Left ventricle myocardium inferior (tissue), 1 donor: ENCODE measurements at places on chromosomes 4 and X. TPM values are rescaled to one million over a fixed set of nuclear protein-coding genes. Genes with fewer than 3 reads are reported as not detected.

S100P gene
- not detected for total RNA-seq

DNA sequence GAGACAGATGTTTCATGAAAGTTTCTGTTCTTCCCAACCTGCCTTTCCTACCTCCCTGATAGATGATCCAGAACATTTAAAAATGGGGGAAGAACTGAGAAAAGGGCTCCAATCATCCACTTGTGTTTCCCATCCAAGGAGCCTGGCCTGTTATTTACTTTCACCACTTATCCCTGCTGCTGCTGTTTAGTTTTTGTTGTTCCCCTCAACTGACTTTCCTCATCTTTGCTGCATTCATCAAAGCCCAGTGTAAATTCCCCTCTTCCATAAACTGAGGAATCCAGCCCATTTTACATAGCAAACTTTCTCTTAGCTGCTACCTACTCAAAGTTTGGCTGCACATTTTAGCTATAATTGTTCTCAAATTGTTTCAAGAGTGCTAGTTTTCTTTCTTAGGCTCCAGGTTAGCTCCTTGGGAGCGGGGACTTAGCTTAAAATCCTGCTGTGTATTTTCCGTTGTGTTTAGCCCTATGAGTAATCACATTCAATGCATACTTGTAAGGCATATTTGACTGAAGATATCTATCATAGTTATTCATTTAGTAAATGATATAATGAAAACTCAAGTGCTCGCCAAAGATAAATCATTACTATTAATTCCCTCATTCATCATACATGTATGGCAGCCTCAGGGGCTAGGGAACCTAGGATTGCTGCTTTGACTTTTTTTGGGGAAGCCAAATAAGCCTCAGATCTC lies 1.4 kb upstream of the PTPN13 start:
- H3K36me3 ChIP-seq = no peaks in the 10 kb centered on the region
- H3K4me3 ChIP-seq = peak overlapping the region; percentile 74
- DNase-seq = no peak
- H3K27ac ChIP-seq = peak overlapping the region; percentile 82
- H3K27me3 ChIP-seq = peaks cover 45% of the 10 kb centered on the region

DNA sequence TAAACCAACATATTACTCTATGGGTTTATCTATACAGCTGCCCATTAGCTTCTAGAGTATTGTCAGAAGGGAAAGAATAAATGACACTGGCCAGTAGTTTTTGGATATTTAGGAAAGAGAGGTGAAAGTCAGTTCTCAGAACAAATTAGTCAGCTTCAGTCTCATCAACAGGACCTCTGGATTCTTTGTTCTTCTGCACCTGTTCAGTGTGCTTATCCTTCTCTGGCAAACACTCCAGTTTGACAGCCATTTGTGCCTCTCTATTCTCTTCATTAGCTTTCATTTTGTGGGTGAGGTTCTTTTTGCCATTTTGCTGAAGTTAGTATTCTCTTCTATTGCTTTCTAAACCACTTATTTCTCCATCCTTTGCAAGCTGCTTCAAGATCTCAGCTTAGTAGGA lies 107.0 kb downstream of the PCDH18 start:
- no peaks in the 10 kb centered on the region for H3K27me3 ChIP-seq
- no peaks in the 10 kb centered on the region for H3K36me3 ChIP-seq
- no peak for DNase-seq
- H3K4me1 ChIP-seq = no peaks in the 10 kb centered on the region

DNA sequence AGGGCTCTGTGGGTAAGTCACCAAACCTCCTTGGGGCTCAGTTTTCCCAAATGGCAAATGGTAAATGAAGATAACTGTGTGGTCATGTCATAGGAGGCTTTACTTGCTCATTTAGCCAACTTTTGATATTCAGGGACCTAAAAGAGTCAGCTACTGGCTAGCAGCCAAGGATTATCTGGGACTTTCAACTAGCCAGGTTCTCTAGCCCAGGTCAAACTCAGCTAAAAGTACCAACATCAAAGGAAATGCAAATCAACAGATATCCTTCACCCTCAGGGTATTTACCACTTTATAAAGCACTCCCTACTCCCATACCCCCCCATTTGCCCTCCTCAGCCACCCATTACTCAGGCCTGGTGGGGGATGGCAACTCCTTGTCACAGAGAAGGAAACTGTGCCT lies 7.5 kb downstream of the AMER1 start:
- no peak overlapping the region for H3K4me3 ChIP-seq
- no peak overlapping the region for H3K27ac ChIP-seq
- DNase-seq = no peak
- peaks cover 26% of the 10 kb centered on the region for H3K4me1 ChIP-seq
- no peaks in the 10 kb centered on the region for H3K36me3 ChIP-seq
- H3K27me3 ChIP-seq = no peaks in the 10 kb centered on the region

DNA sequence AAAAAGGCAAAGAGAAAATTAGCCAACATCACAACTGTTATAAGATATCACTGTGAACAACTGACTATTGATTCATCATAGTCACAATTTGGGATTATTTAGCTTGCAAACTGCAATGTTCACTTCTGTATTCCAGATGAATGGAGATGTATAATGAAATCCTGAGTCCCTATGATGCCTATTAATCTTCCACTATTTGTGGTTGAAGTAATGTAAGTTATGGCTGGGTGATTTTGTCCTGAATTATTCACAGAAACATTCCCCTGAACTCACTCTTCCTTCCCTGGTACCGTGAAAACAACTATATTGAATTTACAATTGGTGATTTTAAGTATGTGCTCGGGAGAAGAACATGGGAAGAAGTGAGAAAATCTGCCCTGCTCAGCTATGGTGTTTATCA lies 50.8 kb upstream of the NPFFR2 start:
- H3K36me3 ChIP-seq = no peaks in the 10 kb centered on the region
- H3K4me3 ChIP-seq = no peak overlapping the region
- DNase-seq = no peak
- H3K4me1 ChIP-seq = no peaks in the 10 kb centered on the region

ATP2B3 gene
- total RNA-seq = not detected

- H3K4me1 ChIP-seq = no peaks in the 10 kb centered on the region
- no peak within 1 kb of the TSS for H3K27ac ChIP-seq
- no peak within 1 kb of the TSS for H3K4me3 ChIP-seq
- H3K27me3 ChIP-seq = no peaks in the 10 kb centered on the region
Observed at GRCh38 chrX:70268034-70268433, at the start of gene ARR3. Gene ARR3, plus strand, starts transcription at chrX:70268334. Its CDS starts 1,052 bp downstream, at chrX:70269386.

HS3ST1 gene
- 2.4 TPM for total RNA-seq

NXF2 gene
- not detected for total RNA-seq

COL25A1 gene
- 0.77 TPM for total RNA-seq

GRCh38 chr4:26372525-26373172 lies 51.8 kb downstream of the RBPJ start:
- no peak overlapping the region for H3K27ac ChIP-seq
- no peak for DNase-seq
- H3K36me3 ChIP-seq = no peaks in the 10 kb centered on the region
- H3K4me1 ChIP-seq = peaks cover 72% of the 10 kb centered on the region
